A549 treated with Hydrocortisone at 1 μM for 4 hours (cell line): ENCODE measurements at places on chromosomes 2 and 18. TPM values are rescaled to one million over a fixed set of nuclear protein-coding genes. Genes with fewer than 3 reads are reported as not detected.

Gene KIF1A
- 0.74 to 1.4 TPM (median 0.84 TPM) in 5 replicates for total RNA-seq

Gene KCNF1
- total RNA-seq: 21.4 to 40.2 TPM (median 30.3 TPM) in 5 replicates

Gene ARHGAP15
- total RNA-seq: not detected in 5 replicates

Gene GALR1
- total RNA-seq: not detected in 5 replicates

Gene MAPK4
- 0.13 to 0.28 TPM (median 0.18 TPM) in 5 replicates for total RNA-seq

Gene HEATR5B
- total RNA-seq: 5.6 to 9.0 TPM (median 7.2 TPM) in 5 replicates

Gene CD226
- 0.11 to 0.16 TPM (median 0.14 TPM) in 5 replicates for total RNA-seq
